ENCODE measurements at places on chromosomes 11 and 22. TPM values are rescaled to one million over a fixed set of nuclear protein-coding genes. Genes with fewer than 3 reads are reported as not detected.

DNA sequence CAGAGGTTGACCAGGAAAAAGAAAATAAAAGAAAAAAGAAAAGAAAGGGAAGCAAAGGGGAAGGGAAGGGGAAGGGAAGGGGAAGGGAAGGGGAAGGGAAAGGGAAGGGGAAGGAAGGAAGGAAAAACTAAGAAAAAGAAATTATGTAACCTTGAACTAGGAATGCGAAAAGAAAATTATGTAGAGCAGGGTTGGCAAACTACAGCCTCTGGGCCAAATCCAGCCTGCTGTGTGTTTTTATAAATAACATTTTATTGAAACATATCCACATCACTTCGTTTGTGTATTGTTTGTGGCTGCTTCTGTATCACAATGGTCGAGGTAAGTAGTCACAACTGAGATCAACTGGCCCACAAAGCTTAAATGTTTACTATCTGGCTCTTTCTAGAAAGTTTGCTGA lies 56.7 kb downstream of the CLPB start:
- no peak for DNase-seq

- DNase-seq = no peak
Measured at GRCh38 chr11:78351979-78352841, 65.4 kb downstream of the GAB2 start.

DNA sequence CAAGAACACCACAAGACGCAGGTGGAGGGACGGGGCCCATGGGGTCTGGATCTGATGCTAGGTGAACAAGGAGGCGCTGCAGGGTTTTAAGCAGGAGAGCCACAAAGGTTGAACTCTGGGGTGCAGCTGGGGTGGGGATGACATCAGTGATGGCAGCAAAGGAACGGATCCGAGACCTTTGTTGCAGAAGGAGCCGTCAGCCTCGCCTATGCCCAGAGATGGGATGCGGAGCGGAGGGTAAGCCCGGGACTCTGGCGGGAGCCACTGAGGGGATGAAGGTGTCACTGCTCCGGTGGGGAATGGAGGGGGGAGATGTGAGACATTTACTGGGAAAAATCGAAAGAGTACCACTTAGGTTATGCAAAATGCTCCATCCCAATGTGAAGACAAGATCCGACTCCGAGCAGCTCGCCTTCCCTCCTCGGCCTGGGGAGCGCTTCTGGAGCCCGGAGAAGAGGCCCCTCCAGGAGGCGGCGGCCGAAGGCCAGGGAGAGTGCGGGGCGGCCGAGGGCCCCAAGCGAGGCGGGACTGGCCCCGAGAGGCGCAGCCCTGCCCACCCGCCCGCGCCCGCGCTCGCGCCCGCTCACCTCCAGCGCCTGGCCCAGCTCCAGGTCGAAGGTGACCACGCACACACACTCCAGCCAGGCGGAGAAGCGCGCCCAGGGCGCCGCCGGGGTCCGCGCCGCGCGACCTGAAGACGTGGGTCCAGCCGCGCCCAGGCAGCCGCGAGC lies 422 bp downstream of the DENND6B start:
- no peak for DNase-seq

OR2AT4 gene
- not detected for total RNA-seq

- DNase-seq = no peak
Measured at GRCh38 chr22:39206491-39206890, 38.3 kb downstream of the PDGFB start.

- DNase-seq = peak; percentile 81
Measured at GRCh38 chr11:19382131-19382611, 141.4 kb upstream of the E2F8 start.

- DNase-seq = no peak
Measured at GRCh38 chr11:93967258-93967657, 53.9 kb upstream of the HEPHL1 start.

DNA sequence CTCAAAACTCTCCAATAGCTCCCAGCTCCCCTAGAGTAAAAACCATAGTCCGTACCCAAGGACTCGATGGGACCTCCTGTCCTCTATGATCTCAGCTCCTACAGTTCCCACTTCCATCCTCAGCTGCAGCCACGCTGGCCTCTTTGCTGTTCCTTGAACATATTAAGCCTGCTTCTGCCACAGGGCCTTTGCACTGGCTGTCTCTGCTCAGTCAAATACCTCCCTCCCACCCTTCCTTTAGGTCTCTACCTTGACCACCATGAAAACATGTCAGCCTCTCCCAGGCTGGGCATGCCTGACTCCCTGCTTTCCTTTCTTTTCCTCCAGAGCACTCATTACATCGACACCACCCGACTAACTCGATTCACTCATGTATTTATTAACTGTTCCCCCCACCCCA lies 24.5 kb downstream of the TMEM184B start:
- DNase-seq = no peak

CBLIF gene
- total RNA-seq = not detected

DNA sequence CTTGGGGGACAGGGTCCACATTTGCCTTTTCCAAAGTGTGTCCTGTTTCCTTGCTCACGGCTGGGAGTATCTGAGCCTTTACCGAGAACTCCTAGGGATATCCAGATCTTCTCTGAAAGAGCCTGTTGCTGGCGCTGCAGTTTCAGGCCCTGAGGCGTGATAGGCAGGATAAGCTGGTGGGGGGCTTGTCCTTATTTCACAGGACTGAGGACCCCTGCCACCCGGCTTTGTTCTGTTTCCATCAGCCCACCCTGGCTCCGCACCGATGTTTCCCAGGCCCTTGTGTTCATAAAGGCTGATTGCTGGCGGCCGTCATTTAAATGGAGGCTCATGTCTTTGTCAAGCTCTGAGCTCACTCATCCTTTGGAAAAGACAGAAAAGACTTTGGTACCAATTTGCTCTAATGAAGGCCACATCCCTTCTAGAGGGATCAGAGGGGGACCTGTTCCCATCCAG lies 9.4 kb upstream of the NPTXR start:
- DNase-seq = no peak

DNA sequence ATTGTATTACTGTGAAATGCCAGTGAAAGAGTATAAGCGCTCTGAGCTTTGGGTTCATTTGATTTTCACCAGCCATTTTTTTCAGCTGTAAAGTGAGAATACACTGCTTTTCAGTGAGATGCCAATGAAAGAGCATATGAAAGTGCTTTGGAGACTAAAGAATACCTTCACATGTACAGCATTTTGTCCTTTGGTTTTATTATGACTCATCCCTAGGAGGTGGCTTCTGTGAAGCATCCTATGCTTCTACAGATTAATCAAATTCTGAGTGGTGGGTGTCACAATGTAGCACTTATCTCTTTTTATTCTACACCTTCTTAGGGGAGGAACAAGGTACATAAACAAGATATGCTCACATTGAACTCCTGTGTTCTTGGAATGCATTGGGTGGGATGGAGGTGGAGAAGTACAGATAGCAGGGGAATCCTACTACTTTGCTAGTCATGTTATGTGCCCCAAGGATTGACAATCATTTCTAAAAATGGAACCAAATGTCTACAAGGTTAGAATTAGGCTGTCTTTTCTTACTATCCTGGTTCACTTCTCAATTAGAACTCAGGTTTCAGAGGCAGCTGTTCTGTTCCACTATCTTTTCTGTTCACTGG lies 18.7 kb downstream of the TRIM44 start:
- DNase-seq = no peak

DNA sequence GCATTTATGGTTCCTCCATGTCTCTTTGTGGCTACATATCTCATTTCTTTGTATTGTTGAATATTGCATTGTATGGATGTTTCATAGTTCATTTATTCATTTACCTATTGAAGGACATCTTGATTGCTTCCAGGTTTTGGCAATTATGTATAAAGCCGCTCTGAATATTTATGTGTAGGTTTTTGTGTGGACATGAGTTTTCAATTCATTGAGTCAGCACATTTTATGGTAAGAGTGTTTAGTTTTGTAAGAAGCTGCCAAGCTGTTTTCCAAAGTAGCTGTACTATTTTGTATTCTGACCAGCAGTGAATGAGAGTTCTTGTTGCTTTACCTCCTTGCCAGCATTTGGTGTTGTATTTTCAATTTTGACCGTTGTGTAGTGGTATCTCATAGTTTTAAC lies 39.2 kb downstream of the KDM2A start:
- DNase-seq = no peak

DNA sequence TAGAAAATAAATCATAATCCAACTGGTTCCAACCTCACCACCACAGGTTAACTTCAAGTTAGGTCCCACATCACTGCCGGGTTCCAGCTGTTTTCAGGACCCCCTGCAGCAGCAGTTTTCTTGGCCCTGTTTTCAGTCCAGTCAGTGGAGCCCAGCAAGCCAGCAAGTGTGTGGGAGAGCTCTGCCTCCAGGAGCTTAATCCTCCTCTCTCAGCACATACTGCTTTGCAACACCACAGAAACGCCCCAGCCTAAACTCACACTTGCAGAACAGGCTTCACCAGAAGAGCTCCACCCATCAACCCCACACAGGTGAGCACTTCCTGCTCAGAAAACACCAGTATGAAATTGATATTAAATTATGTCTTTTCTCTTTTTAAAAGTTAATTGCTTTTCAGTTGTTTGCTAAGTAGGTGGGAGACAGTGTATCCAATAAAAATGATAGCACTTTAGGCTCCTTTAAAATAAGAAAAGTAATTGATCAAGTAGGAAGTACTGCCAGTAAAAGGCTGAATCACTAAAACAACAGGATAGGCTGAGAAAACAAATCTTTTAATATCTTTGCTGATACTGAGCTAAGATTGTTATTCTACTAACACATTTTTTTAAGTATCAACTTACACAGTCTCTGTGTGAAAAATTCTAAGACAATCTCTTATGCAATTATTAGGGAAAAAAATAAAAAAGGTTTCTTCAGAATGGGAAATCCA lies 81.5 kb upstream of the TP53AIP1 start:
- peak; percentile 48 for DNase-seq

DNA sequence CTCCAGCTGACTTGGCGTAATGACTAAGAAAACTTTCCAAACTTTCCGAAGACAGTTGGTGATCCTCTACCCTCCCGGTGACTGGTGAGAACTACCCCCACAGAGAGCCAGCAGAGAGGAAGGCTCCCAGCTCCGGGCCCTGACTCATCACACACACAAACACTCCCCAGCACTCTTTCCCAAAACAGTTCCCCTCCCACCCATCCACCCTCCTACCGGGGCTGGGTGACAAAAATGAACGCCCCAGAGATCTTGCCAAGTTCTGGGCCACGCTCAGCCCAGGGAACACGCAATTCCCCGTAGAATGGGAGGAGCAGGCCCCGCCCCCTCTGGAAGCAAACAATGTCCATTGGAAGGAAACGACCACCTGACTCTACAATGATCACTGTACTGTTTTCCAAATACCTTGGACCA lies 21.3 kb upstream of the JAM3 start:
- peak; percentile 81 for DNase-seq

RASSF10 gene
- total RNA-seq = 3.4 TPM

FIBIN gene
- total RNA-seq = 7.8 TPM

DNA sequence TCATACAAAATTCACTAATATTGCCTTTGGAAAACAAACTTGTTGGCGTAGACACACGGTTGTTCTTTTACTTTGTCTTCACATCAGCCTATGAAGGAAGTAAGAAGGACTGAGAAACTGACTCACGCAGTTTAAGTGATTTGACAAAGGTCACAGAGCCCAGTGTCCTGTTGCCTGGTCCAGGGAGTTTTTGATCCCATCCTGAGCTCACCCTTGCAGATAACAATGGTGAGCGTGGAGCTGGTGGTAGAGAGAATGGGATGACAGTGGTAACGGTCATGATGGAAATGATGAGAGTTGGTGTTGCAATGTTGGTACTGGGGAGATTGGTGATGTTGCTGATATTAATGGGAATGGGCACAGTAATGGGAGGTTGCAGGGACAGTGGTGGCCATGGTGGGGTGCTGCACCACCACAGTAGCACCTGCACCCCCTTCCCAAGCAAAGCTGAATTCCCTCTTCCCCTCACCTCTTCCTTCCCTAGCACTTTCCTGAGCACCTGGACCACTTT lies 22.0 kb downstream of the CREB3L1 start:
- DNase-seq = no peak

GRCh38 chr22:38973289-38974169 lies 8.6 kb upstream of the APOBEC3B start:
- no peak for DNase-seq

DNA sequence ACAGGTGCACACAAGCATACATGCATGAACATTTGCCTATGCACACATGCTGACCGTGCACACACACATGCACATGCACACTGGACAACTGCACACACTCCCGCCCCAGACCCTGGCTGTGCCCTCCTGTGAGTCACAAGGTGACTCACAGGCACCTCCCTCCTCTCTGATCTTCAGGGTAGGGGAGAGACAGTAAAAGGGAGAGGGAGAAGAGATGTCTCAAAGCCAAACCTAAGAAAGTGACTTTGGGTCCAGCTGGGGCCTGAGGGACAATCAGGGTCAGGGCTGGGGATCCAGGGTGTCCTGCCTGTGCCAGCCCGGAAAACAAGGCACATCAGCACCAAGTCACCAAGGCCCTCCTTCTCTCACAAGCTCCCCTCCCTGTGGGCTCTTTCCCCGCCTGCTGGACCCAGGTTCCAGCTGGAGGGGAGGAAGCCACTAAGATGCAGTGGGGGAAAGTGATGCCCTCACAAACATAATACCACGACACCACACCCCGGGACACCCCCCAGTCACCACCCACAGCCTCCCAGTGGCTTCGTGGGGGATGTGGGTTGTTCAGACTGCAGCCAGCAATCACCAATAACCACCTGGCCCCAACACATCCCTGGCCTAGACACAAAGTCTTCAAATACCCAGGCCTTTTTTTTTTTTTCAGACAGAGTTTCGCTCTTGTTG lies 39.3 kb downstream of the PDGFB start:
- DNase-seq = no peak

DNA sequence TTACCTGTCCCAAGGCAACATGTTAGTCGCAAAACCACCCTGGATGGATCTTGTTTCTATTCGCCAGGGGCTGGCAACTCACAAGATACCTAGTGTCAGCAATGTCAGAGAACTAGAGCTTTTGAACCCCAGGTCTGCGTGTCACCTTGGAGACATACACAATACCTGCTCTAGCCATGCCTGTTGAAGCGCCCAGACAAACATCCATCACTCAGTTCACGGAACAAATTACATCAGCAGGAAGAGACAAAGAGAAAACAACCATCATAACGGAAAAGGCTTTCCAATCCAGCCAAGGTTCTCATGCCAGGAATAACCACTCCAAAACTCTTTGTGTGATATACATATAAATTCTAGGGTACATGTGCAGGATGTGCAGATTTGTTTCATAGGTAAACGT lies 2.2 kb downstream of the CD59 start:
- no peak for DNase-seq

DNA sequence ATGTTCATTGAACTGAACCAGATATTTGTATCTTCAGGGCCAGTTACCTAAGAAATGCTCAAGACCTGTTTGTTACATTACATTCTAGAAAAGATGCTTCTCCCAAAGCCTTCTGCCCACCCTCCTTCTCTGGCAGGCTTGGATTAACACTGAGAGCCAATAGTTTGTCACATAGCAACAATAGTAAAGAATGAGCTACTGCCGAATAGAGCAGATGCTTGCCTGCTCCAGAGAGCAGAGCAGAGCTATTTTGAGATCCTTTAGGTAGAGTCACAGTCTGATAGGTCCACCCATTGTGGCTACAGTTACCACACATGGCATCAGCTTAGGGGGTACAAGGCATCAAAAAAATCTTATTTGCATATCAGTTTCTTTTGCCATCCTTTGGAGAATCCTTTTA lies 13.5 kb upstream of the EP300 start:
- DNase-seq = no peak

C22orf42 gene
- total RNA-seq = not detected

GPR83 gene
- 1.6 TPM for total RNA-seq

HMOX1 gene
- 1.9 TPM for total RNA-seq

MUC5AC gene
- total RNA-seq = not detected
